ENCODE measurements at places on chromosomes 7 and 10.

DNA sequence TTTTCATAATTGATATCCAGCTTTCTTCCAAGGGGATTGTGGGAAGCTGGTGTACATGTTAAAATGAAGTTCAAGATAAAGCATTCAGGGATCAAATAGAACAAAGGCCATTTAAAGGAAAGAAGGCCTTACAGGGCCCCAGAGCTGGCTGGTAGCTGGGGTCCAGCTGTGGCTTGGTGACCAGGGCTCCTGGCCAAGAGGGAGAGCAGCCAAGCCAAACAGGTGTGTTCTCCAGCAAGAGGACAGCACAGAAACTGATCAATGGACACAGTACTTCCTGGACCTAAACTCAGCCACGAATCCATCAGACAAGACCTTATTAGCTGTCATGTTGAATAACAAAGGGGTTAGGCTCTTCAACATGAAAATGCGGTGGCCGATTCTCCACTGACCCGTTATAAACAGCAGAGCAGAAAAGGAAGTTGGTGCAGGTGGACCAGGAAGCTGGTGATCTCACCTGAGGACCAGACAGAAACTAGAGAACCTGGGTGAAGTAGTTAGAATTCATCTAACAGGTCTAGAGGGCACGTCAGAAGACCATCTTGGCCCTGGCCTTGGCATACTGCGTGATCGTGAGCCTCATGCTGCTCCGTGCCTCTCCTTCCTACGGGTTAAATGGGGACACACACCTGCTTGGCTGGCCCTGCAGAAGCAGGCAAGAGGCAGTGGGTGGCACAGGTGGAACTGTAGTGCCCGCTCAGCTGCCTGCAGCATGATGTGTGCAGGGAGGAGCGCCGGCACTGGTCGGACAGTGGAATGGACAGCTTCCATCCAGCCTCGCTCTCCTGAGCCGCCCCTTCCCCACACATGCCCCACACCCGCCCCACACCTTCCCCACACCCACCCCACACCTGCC is 53.8 kb downstream of the PARP12 start:
- no peak for DNase-seq

DNA sequence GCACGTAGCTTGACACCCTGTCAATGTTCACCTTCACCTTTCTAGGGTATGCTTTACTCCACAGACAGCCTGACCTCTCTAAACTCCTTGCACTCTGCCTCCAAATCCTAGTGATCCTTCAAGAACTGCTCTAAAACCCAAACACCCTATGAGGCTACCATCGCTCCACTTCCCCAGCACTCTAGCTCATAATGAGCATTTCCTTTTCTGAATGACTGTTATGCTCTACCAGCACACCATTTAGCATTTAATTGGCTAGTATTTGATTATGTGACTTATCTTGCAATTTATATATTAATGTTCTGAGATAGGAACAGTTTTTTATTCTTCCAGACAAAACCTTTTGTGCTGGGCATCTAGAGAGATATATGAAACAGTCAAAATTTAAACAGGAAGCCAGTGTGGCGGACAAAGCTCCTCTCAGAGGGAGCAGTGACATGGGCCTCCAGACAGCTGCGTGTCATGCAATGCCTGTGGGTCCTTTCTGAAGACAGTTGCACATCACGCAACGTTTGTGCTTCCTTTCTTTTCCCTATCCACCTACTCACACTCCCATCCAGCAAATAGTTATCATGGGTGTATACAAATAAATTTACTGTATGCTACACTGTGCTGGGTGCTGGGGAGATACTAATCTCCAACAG is 86.3 kb downstream of the ALOX5 start:
- no peak for DNase-seq

DNA sequence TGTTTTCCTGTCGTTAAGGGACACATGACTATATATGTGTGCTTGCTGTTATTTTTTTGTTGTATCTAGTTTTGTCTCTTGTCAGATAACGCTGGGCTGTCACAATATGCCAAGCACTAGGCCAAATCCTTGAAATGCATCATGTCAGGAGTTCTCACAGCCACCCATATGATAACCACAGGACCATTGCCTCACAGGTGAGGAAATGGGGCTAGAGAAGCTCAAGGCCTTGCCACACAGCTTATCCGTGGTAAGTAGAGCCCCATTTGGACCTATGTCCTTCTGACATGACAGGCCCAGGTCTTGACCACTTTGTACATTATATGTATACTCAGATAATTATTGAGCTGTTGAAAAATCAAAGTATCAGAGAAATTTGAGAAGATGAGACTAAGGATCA is 42.0 kb upstream of the TARP start:
- DNase-seq, result no peak

GRCh38 chr10:20877986-20878983 is 18.8 kb downstream of the NEBL start:
- no peak for DNase-seq

DNA sequence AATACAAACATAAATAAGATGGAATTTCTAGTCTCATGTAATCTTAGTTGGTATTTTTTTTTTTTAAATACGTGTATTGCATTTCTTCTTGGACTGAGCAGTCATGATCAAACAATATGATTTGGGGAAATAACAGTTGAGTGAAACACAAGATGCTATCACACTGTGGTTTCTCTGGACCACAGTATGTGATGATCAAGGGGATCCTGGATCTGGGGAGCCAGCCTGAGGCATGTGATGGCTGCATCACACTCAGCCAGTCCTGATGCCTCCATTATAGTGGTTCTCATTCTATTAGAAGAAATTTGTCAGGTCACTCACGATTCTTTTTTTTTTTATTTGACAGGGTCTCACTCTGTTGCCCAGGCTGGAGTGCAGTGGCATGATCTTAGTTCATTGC is 495.9 kb upstream of the POT1 start:
- no peak for DNase-seq

DNA sequence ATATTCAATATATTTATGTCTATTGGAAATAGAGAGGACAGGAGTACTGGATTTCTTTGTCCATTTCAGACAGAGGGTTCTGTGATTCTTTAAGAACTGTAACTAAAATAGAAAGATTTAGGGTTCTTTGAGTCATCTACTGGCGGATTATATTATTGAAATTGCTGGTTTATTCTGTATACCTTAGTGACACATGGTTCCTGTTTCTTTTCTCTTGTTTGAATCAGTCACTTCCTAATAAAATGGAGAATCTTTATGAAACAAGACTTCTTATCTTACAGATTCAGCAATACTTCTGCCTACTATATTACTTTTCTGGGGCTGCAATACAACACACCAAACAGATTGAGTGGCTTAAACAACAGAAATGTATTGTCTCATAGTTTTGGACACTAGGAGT is 20.8 kb upstream of the ZNF800 start:
- no peak for DNase-seq

DNA sequence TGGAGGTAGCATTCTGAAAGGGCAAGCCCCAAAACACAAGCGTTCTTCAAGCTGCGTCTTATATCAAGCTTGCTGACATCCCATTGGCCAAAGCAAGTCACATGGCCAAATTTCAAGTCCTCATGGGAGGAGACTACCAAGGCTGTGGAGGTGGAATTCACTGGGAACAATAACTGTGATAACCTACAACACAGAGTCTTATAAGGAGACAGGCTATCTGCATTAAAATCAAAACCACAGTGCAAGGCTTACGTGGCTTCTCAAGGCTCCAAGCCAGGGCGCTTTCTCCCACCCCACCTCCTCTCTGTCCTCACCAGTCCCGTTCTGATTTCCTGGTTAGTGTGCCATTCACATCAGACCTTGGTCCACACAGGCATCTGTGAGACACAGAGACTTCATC is 39.4 kb downstream of the ADRB1 start:
- DNase-seq, result no peak

DNA sequence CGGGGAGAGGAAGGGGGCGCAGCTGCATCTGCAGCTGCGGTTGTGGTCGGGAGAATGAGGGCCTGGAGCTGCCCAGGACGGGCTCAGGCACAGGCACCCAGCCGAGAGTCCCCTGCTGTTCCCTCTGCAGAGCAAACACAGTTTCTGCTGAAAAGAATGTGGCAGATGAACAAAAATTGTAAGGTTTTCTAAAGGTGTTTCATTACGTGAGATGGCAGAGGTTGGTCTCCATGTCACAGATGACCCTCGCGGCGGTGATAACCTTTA is 456.2 kb downstream of the DNAJB6 start:
- no peak for DNase-seq

GRCh38 chr10:115093776-115094408 is 727 bp downstream of the ATRNL1 start:
- DNase-seq, result peak; percentile 37

- no peak for DNase-seq
These were observed 53.6 kb downstream of the TMEM130 start for GRCh38 chr7:98816241-98816640.

DNA sequence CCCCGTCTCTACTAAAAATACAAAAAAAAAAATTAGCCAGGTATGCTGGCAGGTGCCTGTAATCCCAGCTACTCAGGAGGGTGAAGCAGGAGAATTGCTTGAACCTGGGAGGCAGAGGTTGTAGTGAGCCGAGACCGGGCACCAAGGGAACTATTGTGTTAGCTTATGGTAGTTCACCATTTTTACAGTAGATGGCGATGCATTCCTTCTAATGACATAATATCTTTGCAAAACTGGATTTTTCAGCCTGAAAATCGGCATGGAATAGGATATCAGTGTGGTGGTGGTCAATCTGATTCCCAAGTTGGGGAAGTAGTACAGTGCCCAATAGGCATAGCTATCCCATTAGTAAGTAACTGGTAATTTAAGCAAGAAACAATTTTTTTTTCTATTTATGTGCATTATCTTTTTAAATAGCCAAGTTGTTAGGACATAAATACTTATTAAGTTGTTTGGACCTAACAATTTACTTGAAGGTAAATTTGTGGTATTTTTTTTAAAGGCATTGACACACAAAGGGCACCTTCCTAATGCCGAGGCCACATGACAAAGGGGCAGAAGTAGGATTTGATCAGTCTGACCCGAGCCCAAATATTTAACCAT is 17.6 kb upstream of the IMPDH1 start:
- peak; percentile 57 for DNase-seq

DNA sequence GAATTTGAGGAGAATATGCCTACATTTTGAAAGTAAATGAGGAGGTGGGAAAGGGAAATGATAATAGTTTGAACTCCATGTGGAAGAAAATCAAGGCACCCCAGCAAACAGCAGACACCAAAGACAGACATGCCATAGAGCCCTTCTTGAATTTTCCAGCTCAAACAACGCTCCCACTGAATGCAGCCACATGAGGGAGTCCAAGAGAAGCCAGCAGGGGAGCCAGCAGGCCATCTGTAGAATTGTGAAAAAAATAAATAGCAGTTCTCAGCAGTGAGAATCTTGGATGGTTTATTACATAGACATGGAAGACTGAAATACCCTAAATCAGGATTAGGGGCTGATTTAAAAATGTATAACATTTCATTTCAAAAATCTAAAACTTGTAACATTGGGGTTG is 1567.3 kb upstream of the LRRTM3 start:
- no peak for DNase-seq

DNA sequence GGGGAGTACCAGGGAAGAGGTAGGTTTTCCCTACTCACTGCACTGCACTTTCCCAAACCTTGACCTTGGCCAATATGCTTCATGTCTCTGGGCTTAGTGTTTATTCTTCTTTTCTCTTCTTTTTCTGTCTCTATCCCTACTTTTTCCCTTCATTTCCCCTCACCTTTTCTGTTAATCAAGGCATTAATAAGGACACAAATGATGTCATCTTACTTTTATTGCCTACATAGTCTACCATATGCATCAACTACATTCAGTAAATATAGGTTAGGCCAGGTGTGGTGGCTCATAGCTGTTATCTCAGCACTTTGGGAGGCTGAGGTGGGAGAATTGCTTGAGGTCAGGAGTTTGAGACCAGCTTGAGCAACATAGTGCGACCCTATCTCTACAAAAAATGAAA is 13.0 kb upstream of the ZNF503 start:
- no peak for DNase-seq

- DNase-seq, result no peak
These were observed 30.3 kb downstream of the OAT start for GRCh38 chr10:124388476-124388822.

DNA sequence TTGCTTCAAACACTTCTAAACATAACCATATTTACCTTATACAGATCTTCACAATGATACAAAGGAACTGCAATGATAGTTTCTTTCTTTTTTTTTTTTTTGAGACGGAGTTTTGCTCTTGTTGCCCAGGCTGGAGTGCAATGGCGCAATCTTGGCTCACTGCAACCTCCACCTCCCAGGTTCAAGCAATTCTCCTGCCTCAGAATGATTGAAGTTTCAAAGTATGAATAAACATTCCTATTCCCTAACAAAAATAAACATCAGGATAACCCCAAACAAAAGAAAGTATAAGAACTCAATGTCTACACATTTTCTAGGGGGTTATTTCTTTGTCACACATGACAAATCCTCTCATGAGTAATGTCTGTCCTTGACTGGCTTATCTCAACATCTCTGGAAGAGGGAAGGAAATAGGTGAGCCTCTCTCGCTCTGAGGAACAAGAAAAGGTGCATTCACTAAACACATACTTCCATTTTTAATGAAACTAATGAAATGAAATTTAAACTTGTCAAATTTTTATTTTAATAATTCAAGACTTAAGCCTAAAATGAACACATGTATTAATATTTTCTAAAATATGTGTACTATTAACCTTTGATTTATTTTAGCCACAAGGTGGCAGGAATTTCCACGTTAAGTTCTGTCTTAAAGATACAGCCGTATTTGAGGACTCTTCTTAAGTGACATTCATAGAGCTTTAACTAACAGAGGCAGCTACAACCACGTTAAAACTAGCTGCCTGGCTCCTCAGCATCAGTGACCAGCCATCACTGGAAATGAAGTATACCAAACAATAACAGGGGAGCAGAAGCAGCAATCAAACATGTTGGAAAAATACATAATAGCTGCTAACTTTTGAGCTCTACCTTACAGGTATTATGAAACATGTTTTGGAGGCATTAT is 58.3 kb downstream of the MALSU1 start:
- peak; percentile 34 for DNase-seq

- no peak for DNase-seq
These were observed 18.6 kb upstream of the GOT1 start for GRCh38 chr10:99449023-99449422.

DNA sequence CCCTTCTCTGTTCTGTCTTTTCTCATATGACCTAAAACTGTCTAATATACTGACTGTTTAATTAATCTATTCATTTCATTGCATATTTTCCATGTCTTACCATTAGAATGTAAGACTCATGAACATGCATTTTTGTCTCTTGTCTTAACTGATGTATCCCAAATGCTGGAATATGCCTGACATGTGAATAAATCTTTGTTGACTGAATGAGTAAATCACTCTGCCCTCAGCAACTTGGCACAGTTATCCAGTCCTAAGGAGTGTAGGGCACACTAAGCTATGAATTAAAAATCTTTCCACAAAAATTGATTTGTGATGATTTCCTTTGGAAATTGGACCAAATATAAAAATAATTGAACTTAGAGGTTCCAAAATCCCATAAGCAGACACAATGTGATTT is 111.3 kb downstream of the ETV1 start:
- DNase-seq, result no peak

All from NCI-H1092 treated with DMSO at 0.1 percent for 48 hours (cell line).